ENCODE measurements at places on chromosomes 7 and 10.

DNA sequence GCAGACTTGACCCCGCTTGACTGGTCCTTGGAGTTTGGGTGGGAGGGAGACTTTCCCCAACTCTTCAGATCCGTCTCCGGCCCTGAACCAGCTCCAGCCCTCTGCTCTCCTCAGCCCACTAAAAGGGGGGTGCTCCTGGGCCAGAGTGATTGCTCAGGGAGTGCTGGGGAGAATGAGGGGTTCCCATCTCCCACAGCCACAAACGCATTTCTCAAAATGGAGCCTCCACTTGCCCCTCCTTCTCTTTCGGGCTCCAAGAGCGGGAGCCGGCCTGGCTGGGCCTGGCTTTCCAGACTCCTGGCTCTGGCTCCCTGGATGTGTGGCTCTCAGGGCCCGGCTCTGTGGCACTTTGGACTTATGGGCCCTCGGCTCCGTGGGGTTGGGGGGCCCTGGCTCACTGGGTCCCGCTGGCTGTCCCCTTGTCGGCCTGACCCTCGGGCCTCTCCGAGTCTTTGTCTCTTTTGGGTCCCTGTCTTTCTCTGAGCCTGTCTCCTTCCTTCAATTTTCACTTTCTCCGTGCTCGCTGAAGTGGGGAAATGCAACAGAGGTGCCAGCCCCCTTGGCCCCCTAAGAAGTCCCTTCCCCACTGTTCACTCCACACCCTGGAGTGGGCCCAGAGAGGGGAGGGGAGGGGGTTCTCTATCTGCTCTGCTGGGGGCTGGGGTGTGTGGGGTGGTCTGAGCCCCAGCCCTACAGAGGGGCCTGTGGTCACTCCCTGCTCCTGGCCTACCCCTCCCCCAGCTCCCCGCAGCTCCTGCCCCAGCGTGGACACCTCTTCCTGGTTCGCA is 713 bp downstream of the LZTS2 start:
- peak; percentile 45 for DNase-seq

DNA sequence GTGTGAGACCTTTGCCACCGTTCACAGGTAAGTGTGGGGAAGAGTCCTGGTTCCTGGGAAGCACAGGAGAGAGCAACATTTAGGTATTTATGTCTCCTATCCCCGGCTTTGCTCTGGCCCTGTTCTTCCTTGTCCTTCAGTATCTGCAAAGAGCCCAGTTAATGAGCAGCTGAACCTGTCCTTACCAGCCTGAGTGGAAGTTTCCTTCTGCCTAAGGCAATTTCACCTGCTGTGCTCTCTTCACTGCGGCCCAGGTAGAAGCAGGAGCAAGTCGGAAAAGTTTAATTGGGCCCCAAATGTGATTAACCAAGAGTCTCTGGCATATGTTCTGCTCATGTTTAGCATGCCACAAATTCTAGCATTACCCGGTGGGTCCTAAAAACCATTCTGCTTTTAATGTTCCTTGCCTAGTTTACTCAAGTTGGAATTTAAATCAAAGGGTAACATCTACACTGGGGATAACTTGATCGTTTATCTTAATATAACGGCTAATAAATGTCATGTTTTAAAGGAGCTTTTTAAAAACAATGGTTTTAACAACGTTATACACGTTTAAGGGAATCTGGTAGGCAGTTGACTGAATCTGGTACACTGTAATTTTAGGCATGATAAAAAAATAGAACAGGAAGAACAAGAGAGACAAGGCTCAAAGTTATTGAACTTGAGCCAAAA is 817.1 kb downstream of the TYW1 start:
- DNase-seq, result no peak

DNA sequence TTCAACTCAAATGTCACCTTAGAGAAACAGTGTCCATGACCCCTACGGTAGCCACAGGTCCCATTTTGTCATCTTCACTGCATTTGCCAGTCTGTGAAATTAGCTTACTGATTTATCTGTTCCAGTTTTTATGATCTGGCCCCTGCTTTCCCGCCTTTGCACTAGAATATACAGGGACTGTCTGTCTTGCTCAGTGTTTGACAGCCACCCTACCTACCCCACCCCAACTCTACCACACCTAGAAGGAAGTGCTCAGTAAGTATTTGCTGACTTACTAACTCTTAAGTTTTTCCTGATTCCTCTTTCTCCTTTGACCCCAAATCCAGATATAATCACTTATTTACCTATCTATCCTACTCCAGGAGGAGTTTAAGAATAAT is 49.5 kb downstream of the CREB3L2 start:
- no peak for DNase-seq

DNA sequence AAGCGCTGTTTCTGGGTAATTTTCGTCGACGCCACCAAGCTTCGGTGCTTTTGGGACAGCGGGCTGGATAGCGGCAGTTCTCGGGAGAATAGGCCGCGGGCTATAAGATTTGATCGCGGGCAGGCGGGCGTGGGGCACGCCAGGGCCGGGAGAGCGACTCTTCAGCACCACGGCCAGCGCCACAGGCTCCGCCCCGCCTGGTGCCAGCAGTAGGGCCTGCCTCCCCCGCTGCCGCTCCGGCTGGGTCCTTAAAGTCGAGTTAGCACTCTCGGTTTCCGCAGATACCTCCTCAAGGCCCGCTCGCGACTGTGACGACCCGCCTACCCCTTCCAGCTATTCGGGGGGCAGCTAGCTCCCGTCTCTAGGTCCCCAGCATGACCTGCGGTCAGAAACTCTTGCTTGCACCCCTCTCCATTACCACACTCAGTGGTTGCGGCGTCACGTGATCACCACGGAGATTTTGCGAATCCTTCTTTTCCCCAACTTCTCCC is 9.4 kb downstream of the NXPH1 start:
- DNase-seq, result peak; percentile 75

DNA sequence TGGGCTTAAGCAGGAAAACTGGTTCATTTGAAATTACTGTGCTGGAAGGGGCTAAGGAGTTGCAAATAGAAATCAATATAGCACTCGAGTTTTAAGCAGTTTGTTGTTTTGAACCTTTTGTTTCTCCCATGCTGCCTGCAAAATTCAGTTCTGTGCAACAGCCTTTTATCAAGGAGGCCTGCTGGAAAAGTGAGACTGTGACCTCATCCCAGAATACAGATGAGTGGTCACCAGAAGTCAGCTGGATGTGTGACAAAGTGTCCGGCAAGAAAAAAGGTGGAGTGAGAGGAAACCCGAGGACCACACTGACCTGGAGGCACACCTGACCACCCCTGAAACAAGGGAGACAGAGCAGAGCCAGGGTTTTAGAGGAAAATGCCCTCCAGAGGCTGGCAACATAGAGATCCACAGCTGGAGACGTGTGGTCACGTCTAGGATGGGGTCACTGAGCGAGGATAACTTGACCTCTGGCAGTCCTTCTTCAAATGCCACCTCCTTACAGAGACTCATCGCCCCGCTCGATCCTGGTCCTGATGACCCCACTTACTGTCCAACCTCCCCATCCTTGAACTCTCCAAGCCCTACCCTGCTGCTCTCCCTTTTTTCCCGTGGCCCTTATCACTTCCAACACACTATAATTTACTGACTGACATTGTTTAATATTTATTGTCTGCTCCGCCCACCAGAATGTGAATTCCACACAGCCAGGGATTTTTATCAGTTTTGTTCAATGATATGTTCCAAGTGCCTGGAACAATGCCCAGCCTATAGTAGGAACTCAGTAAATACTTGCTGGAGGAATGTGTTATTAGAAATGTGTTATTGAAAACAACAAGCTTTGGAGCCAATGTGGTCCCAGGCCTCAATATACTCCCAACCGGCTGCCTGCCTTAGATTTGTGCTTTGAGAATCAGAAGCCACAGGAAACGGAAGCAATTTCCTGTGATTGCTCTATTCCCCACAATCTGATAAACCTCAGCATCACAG is 243.8 kb downstream of the GLI3 start:
- no peak for DNase-seq

Data from AG20443 (cell line).